Stimulated activated CD4-positive, alpha-beta T cell treated with anti-CD3 and anti-CD28 coated beads, Interleukin-4, amount 100 ng/mL, for 24 hours (primary cell): ENCODE measurements at places on chromosomes 1 and 21.
A peak's percentile ranks its signal among the peaks of the same experiment; 100 is the strongest.

DNA sequence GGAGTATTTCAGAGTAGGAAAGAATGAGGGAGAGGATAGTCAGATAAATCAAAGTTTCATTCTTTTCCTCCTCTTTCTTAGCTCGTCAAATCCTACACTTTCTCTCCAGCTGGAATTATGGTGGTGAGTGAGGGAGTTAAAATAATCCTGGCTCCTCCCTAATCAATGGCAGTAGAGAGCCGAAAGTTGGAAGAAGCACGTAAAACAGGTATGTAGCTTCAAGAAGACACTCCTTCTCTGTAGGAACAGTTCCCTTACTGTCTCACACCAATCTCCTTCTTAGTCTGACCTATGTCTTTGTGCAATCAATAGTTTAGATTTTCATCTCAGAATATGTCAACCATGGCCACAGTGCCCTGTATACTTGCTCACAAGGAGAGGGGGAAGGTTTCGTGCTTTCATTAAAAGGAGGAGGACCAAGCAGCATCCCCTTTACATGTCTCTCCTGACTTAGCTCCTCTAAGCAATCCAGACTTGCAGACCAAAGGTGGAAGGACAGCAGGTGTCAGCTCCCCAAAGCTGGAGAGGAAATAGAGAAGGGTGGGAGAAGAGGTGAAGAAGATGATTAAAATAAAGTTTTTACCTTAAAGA, 878 bp downstream of the MINDY1 start:
- DNase-seq = no peak

DNA sequence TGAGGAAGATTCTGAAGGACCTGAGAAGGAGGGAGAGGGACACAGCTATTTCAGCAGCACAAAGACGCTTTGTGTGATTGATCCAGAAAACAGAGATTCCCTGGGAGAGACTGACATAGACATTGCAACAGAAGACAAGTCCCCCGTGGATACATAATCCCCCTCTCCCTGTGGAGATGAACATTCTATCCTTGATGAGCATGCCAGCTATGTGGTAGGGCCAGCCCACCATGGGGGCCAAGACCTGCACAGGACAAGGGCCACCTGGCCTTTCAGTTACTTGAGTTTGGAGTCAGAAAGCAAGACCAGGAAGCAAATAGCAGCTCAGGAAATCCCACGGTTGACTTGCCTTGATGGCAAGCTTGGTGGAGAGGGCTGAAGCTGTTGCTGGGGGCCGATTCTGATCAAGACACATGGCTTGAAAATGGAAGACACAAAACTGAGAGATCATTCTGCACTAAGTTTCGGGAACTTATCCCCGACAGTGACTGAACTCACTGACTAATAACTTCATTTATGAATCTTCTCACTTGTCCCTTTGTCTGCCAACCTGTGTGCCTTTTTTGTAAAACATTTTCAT, 161.3 kb upstream of the SGIP1 start:
- no peak for DNase-seq

DNA sequence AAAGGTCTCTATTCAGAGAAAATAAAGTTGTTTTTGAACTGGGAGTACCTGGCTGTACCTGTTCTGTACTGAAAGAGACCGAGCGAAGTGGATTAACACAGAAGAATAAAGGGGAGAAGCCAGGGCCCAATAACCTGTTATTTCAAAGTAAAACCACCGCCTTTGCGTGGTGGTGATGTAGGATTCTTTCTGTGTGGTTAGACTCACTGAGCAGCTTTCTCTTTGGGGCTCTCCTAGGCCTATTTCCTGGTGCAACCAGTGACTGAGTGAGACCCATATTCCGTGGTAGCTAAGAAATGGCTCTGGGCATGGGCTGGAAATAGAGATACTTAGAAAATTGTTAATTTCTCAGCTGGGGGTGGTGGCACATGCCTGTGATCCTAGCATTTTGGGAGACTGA, 99.9 kb downstream of the XCL2 start:
- DNase-seq = no peak

GRCh38 chr1:20593756-20594155, 4.9 kb downstream of the CDA start:
- no peak for DNase-seq

DNA sequence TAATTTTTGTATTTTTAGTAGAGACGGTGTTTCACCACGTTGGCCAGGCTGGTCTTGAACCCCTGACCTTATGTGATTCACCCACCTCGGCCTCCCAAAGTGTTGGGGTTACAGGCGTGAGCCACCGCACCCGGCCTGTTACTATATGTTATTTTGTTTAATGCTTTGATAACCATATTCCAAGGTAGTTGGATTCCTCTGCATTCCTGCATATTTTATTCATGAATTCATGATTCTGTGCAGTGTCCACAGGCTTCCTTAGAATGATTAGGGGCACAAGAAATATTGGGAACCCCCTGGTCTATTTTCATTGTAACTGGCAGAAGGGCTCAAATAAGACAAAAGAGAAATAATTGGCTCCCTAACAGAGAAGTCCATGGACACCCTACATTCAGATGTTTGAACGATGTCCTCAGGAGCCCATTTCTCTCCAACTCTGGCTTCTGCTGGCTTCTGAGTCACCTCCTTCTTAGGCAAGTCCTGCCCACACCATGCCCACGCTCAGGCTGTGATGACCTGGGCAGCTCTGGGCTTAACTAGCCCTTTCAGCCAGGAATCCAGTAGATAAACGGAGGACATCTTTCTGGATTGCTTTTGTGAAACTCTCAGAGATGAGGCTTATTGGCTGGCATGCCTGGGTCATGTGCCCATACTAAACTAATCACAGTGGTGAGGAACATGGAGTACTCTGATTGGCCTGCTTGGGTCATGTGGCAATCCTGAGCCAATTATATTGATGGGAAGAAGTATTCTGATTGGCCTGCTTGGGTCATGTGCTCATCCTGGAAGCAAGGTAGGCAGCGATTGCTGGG, 32.6 kb downstream of the TNFRSF8 start:
- no peak for DNase-seq

GRCh38 chr1:31939484-31940329, 1.5 kb upstream of the PTP4A2 start:
- peak; percentile 81 for DNase-seq

DNA sequence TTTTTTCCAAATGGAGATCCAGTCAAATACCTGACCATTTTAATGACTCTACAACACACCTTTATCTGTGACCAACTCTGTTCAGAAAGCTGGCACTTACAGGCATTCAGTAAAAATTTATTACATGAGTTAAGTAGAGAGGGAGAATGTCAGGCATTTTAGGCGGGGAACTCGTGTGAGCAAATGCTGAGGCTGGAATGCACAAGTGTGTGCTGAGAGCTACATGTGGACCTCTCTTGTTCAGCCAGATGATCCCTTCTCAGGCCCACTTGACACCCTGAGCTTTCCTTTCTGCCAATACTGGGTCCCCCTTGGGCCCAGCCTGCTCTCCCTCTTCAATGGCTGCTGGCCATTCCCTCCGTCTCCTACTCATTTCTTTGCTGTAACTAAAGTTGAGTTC, 11.7 kb downstream of the PPIH start:
- DNase-seq = no peak

GRCh38 chr1:242477944-242478343, 46.6 kb downstream of the PLD5 start:
- DNase-seq = no peak

- DNase-seq = peak; percentile 27
These were observed 54.6 kb downstream of the S100B start for GRCh38 chr21:46550116-46550941.

- no peak for DNase-seq
These were observed 5.3 kb upstream of the RGS2 start for GRCh38 chr1:192803501-192803900.

DNA sequence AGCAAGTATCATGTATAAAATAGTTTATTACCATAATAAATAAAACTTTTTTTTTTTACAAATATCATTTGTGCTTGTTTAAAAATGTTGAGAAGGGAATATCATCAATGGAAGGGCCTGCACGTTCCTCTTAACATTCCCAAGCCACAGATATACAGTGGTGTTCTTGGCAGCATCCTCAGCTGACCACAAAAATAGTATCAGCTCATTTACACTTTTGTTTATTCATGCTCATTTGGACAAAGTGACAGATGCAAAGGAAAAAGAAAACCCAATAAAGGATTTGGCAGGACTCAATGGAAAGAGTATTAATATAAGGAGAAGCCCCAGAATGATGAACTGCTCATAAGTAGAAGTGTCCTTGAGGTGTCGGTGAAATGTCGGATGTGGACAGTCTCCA, 349.6 kb downstream of the HHAT start:
- DNase-seq = no peak

GRCh38 chr1:113830039-113830438, 17.8 kb upstream of the RSBN1 start:
- no peak for DNase-seq

- no peak for DNase-seq
These were observed 5.0 kb upstream of the DUSP23 start for GRCh38 chr1:159775716-159776115.

DNA sequence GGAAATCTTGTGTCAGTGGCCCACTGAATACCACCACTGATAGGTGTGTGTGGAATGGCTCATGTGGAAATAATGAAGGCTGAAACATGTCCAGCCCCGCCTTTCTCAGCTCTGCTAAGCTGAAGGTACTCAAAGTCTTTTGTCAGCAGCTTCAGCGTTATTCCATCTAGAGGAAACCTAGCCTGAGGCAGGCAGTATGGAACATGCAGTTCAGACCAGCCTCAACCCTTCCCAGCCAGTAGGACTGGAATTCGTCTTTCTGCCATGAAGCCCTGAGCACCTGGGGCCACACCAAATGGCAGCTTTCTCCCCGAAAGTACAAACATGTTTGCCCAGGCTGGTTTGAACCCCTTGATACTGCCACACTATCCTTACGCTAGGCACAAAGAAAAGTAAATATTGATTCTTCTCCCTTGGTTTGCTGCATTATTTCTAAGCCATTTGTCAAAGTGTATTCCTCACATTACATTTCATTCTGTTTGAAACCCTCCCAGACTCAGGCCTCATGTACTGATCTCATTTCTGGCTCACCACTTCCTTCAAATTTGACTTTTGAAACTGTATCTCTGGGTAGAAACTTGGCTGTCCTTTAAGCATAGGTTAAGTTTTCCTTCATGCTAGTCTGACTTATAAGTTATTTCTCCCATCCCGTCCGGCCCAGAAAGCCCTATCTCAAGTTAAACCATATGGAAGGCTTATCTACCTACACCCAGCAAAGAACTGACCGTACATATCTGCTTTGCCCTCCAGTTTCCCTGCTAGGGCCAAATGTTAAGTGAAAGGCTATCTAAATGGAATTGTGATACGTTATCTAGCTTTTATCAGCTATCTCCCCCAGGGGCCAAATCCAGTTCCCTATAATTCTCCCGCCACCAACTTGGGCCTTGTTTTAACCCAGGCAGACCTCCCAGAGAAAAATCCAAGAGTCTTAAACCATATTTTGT, 45.7 kb upstream of the HOOK1 start:
- DNase-seq = no peak

GRCh38 chr1:78676347-78676982, 26.8 kb downstream of the IFI44 start:
- peak; percentile 70 for DNase-seq

DNA sequence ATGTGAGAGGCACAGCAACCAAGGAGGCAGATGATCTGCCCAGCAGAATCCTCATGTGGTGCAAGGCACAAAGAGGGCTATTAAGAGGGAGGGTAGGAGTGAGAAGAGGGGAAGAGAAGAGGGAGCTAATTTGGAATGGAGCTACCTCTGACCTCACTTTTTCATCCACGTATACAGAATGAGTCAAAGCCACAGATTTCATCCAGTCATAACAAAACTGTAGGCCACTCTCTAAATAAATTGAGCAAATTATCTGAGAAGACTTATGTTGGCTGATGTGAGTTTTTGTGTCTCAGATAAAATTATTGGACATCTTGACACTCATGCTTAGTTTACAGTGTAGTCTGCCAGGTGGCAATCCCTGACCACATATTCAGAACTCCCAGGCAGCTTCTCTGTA, 325.6 kb downstream of the TTLL7 start:
- DNase-seq = no peak

GRCh38 chr1:232435729-232436128, 194.2 kb downstream of the SIPA1L2 start:
- DNase-seq = no peak

GRCh38 chr1:27364696-27365371, 1.9 kb downstream of the MAP3K6 start:
- no peak for DNase-seq

GRCh38 chr1:116259663-116260062, 113.4 kb upstream of the ATP1A1 start:
- no peak for DNase-seq

GRCh38 chr1:11285883-11286734, 13.1 kb downstream of the UBIAD1 start:
- no peak for DNase-seq

- no peak for DNase-seq
These were observed 133.7 kb downstream of the PTPN14 start for GRCh38 chr1:214417545-214418210.

- no peak for DNase-seq
These were observed 9.6 kb upstream of the GPR37L1 start for GRCh38 chr1:202112859-202113689.

DNA sequence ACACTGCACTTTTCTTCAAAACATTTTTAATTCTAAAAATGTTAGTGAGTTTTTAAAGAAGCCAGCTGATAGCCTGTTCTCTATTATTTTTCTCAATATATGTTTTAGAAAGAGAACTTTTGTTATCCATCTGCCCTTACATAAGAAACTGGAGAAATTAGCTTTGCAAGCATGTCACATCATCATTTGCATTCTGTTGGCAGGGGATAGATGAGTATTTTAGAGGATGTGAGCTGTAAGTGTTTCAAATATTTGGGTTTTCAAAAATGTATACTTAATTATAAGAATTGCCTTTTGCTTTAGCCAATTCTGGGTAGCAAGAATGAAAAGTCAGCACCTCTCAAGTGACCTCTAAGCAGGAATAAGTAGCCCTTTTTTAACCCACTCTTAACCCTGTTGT, 7.4 kb downstream of the NFIA start:
- DNase-seq = no peak

- DNase-seq = peak; percentile 86
These were observed 721 bp downstream of the PBXIP1 start for GRCh38 chr1:154955039-154955717.

DNA sequence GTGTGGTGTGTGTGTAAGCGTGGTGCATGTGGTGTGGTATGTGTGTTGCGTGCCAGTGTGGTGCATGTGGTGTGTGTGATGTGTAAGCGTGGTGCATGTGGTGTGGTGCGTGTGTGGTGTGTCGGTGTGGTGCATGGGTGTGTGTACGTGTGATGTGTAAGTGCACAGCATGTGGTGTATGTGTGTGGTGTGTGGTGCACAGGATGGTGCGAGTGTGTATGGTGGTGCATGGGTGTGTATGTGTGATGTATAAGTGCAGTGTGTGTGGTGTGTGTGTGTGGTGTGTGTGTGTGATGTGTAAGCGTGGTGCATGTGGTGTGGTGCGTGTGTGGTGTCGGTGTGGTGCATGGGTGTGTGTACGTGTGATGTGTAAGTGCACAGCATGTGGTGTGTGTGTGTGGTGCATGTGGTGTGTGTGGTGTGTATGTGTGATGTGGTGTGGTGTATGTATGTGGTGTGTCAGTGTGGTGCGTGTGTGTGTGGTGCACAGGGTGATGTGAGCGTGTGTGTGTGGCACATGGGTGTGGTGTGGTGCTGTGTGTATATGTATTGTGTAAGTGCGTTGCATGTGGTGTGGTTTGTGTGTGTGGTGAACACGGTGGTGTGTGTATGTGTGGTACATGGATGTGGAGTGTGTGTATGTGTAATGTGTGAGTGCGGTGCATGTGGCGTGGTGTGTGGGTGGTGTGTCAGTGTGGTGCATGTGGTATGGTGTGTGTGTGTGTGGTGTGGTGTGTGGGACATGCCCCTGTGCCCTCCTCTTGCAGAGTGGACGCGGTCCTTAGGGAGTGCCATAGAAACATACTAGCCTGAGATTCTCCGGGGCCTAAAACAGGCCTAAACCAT, 1.1 kb upstream of the C2CD2 start:
- no peak for DNase-seq
